ENCODE measurements at places on chromosomes 11 and 22.

GRCh38 chr22:43310311-43310710 lies 32.9 kb downstream of the SCUBE1 start:
- no peak for DNase-seq

DNA sequence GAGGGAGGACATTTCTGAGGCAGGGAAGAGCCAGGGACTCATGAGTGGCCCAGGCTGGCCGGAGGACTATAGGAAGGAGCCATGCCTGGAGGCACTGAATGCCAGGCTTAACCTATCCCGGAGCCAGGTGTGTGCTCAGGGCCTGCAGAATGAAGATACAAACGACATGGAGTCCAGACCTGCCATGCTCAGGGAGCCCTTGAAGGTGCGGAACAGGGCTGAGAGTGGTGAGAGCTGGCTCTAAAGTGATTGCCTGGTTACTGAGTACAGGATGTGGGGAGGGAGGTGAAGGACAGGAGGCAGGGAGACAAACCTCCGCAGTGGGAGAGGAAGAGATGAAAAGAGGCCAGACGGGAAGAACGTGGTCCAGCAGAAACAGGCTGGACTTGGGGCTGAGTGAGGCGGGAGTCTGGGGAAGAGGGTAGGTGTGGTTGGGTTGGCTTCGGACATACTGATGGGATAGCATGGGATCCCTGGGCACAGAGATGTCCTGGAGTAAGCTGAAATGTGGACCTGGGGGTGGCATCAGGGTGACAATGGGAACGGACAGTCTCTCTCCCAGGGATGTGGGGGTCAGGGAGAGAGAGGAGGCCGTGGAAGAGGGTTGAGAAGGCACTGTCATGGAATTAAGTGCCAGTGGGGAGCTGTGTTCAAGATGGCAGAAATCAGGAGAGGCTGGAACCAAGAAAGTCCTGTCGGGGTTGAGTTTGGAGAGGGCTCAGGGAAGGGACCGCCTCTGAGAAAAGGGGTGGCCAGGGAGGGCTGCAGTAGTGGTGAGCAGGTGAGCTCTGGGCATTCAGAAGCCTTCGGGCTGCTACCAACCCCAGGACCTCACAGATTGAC lies 1.5 kb upstream of the ANKRD13D start:
- DNase-seq, result no peak

GRCh38 chr11:69171476-69172240 lies 15.9 kb downstream of the SMIM38 start:
- no peak for DNase-seq

GRCh38 chr11:47124675-47125074 lies 52.0 kb downstream of the ARFGAP2 start:
- DNase-seq, result peak; percentile 43

- no peak for DNase-seq
Measured at GRCh38 chr11:123587044-123587443, 67.4 kb downstream of the SCN3B start.

DNA sequence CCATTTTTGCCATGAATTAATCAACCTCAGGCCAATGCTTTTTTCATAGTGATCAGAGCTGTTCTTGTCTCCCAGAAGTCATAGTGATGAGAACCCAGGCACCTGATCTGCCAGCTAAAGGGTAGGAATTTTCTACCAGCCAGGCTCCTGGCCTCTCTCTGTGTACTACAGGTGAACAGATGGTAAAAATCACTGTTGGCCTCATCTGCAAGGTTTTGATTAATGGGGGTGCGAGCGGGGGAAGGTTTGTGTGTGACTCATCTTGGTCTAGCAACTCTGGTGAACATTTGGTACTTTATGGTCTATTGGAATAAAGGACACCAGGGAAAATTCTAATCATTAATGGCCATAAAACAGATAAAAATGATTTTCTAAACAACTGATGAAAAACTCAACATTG lies 14.4 kb upstream of the APOL4 start:
- no peak for DNase-seq

DNA sequence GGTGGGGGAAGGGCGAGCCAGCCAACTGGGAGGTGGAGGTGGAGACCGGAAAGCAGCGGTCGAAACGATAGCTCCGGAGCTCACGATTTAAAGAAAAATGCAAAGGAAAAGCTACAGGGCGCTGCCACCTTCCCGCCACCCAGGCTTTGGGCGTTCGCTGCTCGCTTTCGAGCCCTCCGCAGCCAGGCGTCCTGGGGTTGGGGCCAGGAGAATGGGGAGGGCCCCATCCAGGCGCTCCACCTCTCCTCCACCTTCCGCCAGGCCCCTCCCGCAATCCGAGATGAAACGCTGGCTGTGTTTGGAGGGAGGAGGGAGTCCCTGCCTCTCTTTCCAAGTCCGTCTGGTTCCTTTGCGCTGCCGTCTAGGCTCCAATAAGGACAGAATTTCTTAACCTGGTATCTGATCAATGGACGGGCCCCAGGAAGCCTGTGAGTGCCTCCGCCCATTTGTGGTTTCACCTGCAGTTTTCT lies 483 bp upstream of the ABTB2 start:
- peak; percentile 67 for DNase-seq

Measured in fibroblast of the aortic adventitia (primary cell).